ENCODE measurements at places on chromosomes 13 and 19.
A peak's percentile ranks its signal among the peaks of the same experiment; 100 is the strongest.

DNA sequence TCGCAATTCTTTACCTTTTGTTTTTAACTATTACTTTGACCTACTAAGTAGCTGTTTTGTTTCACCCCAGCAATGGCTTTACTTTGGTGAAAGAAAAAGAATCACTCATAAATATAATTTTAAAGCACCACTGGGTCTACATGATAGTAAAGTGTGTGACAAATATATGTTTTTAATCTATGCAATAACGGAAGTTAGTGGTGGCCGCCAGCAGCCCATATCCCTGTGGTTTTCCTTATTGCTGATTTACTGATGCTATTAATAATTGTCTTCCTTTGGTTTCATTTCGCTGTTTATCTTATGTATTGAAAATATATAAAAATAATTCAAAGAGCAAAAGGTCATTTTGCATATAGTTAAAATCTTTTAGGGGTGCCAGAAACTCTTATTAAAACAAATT lies 491.3 kb downstream of the DIAPH3 start:
- DNase-seq, result no peak

GRCh38 chr13:113451951-113452421 lies 1.3 kb downstream of the ADPRHL1 start:
- DNase-seq, result no peak

- DNase-seq, result no peak
Observed at GRCh38 chr13:60788156-60788829, 391.3 kb downstream of the TDRD3 start.

- DNase-seq, result no peak
Observed at GRCh38 chr13:33199289-33199850, 86.2 kb downstream of the STARD13 start.

DNA sequence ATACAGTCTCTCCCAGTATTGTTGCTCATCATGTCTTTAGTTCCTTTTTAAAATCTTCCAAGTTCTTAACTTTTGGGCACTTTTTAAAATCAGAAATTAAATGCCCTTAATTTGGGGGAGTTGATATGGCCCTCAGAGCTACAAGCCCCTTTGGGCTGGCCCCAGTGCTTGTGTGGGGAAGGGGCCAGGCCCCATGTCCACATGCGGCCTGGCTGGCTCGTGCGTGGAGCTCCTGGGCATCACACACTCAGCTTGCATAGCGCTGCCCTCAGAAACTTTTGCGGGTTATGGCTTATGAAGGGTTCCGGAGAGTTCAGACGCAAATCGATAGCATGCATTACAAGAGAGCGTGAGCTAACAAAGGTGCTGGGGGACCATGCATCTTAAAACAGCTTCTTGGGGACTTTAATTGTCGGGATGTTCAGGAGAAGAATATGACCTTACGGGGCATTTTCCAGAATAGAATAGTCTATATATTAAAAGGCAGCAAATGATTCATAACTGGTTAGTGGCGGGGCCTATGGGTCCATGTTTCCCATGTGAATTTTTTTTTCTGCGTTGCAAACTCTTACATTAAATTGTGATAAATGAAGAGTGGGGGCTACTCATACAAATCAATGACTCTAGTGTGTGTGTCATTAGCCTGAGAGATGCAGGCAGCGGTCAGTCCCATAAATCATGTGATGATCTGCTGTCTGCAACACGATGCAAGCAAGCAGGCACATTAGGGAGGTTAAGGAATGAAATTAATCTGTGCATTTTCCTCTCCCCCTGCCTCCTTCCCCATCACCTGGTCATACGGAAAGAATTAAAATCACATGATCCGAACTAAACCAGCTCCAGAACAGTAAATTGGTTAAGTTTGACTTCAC lies 185.8 kb upstream of the TSHZ3 start:
- no peak for DNase-seq

DNA sequence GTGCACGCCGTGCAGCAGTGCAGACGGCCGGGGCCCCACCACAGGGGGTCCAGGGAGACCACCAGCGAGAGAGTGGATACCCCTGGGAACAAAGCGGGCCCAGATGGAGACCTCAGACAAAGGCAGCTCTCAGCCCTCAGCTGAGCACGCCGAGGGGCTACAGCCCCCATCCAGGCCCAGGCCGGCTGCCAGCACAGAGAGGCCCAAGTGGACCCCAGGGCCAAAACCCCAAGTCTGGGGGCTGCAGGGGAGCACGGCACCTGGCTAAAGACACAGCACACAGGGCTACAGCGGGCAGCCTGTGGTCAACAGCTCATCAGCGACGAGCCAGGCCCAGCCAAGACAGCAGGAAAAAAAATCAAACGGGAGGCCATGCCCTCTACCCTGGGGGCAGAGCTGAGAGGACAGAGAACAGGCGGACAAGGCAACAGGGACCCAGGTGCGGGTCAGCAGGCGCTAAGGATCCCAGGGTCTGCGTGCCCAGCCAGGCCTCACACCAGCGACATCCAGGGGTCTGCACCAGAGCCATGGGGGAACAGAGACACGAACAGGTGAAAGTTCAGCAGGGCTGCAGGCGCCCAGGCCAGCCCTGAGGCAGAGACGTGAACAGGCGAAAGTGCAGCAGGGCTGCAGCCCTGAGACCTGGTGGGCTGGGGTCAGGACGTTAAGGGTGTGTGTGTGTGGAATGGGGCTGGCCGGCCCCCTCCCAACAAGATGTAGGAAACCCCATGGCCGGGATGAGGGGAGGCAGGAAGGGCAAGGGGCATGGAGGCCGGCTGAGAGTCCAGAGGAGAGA lies 34.3 kb downstream of the RASA3 start:
- no peak for DNase-seq

DNA sequence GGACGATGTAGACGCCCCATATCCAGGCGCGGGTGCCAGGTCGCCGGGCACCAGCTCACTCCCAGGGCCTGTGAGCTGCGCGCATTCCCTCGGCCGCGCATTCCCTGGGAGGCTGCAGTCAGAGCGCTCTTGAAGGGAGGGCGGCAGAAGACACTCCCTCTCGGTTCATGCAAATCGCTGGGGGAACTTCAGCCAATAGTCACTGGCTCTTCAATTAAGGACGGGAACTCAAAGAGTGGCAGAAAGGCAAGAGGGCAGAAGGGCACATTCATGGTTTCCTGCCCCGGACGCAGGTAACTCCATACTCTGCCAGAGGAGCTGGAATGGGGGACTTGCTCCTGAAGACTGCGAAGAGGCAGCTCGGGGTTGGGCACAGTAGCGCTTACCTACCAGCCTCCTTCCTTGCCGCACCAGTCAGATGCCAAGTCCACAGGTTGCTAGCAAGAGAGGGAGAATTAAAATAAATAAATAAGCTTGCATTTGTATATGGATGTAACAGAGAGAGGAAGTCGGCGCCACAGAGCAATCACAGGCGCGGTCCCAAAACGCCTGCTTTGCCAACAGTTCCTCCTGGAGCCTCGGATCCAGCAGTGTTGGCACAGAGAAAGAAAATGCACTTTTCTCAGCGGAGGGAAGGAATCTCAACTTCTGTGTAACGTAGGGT lies 459 bp downstream of the PCDH20 start:
- no peak for DNase-seq

DNA sequence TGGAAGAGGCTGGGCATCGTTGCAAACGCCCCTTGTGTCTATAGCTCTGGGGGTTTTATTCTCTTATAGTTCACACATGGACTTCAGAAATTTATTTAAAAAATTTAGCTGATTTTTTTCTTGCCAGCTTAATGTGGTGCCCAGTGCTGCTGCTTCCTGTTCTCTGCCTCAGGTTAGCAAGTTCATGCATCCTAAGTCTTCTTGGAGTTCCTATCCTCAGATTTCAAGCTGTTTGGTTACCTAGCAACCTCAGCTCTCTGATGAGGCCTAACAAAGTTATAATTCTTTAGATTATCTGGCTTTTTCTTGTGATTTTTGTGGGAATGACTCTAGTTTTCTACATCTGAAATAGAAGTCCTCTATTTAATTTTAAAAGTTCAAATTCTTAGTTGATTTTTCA lies 250.9 kb downstream of the MAB21L1 start:
- DNase-seq, result no peak

DNA sequence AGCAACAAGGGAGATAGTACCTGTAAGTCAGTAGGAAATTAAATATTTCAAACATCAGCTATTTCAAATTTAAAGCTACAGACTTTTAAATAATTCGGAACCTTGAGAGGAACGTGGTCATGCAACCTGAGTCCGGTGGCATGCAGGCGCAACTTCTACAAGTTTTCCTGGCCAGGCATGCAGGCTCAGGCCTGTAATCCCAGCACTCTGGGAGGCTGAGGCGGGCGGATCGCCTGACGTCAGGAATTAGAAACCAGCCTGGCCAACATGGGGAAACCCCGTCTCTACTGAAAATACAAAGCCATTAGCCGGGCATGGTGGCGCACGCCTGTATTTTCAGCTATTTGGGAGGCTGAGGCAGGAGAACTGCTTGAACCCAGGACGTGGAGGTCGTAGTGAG lies 2.2 kb upstream of the ZNF701 start:
- no peak for DNase-seq

GRCh38 chr13:99269627-99270241 lies 11.6 kb upstream of the GPR18 start:
- DNase-seq, result no peak

- no peak for DNase-seq
Observed at GRCh38 chr13:114128624-114129522, 3.5 kb downstream of the RASA3 start.

DNA sequence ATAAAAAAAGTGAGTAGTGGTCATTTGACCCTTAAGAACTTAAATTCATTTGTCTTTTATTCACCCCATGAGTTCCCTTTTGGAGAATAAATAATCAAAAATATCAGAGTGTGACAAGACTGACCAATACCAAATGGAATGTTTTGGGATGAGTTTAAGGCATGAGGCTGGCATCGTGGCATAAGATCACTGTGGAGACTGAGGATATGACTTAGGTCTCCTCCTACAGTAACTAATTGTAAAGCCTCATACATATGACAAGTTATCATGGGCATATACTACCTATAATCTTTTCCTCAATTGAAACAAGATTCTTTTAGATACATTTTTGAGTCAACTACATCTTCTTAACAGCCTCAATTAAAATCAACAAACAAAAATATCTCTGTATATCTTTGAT lies 782.0 kb downstream of the SLITRK1 start:
- no peak for DNase-seq

- DNase-seq, result no peak
Observed at GRCh38 chr19:18904334-18905057, 8.5 kb upstream of the CERS1 start.

DNA sequence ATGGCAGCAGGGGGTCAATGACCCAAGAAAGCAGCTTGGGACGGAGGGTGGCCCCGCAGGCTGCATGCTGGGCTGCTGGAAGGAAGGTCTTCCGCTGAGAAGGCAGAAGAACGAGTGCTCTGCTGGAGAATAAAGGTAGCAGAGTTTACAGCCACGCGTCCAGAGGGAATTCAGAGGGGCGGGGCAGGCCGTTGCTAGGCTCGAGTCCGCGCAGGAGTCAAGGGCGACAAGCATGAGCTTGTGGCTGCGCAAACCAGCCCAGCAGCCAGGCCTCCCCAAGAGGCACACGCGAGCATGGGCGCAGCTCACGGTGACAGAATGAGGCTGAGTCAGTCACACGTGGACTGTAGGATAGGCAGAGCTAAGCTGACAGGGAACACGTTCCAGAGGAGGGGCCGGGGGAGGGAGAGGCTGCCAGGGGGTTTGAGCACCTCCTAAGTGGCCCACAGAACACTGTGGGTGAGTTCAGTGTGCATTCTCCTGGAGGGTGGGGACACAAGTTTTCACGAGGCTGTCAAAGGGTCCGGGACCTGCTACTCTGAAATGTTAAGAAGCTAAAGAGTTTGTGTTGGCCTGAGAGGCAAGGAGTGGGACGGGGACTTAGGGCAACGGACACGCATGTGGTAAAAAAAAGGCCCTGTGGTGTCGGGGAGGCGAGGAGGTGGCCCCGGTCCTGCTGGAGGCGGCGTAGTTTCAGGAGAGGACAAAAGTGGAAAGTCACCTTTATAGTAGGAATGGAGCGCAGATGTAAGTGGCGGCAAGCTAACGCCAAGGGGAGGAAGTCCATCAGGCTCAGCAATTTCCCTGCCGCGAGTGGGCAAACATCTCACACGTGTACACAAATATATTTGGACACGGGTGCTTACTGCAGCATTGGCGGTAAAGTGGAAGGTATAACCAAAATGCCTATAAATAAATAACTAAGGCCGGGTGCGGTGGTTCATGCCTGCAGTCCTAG lies 17.7 kb downstream of the RFX2 start:
- DNase-seq, result no peak

DNA sequence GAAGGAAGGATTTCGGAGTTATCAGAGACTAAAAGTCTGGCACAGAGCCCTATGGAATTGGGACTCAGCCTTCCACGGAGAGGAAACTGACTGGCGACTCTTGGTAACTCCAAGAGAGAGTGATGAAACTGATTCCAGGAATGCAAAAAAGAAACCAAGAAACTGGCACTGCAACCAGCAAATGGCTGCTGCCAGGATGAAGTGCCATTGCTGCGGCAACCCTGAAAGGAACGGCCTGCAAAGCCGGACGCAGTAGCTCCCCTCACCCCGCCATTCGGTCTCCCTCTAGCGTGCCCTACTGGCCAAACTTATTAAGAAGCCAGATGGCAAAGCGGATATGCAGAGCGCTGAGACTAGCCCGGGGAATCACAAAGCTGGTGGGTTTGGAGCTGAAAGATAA lies 236.0 kb downstream of the PCDH9 start:
- peak; percentile 63 for DNase-seq

- no peak for DNase-seq
Observed at GRCh38 chr13:96075953-96076543, 13.9 kb upstream of the HS6ST3 start.

GRCh38 chr13:27920677-27921420 lies 1.0 kb downstream of the PDX1 start:
- DNase-seq, result no peak

- DNase-seq, result no peak
Observed at GRCh38 chr13:85698256-85698655, 101.0 kb downstream of the SLITRK6 start.

GRCh38 chr13:62085337-62086229 lies 669.9 kb upstream of the PCDH20 start:
- DNase-seq, result no peak

- DNase-seq, result no peak
Observed at GRCh38 chr13:75617230-75617629, 18.9 kb upstream of the LMO7 start.

DNA sequence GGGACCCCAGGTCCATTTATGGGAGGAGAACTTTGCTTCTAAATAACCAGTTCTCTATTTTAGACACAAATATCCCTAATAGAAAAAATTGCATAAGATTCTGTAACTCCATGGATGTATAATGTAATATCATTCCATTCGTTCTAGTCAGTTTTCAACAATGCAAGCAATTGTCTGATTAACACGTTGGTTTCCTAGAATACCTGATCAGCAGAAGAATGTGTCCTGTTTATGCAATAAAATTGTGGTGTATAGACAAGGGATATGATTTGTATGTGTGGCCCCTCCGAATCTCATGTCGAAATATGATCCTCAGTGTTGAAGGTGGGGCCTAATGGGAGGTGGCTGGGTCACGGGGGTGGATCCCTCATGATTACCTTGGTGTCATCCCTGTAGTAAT lies 62.1 kb downstream of the RUBCNL start:
- DNase-seq, result no peak

DNA sequence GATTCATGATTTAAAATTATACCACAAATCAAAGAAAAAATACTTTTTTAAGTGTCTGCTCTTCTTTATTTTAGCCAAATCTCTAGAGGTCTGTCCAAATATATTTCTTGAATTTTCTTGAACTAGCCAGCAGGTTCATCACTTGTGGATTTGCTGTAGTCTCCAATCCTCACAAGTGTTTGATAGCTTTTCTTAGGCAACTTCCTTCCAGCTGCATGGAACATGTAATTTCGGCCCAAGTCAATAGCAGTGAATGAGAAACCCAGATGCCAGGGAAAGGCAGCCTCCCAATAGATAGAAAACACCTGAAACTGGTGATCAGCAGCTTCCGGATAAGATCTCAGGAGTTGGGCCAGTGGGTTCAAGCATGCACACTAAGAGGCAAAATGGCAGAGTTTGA lies 15.6 kb upstream of the RNASEH2B start:
- DNase-seq, result no peak

GRCh38 chr13:110616103-110617101 lies 1.1 kb downstream of the NAXD start:
- DNase-seq, result no peak

Measured in cerebellar nuclear complex (tissue), 1 donor.